ENCODE measurements at places on chromosomes 2 and 18.

DNA sequence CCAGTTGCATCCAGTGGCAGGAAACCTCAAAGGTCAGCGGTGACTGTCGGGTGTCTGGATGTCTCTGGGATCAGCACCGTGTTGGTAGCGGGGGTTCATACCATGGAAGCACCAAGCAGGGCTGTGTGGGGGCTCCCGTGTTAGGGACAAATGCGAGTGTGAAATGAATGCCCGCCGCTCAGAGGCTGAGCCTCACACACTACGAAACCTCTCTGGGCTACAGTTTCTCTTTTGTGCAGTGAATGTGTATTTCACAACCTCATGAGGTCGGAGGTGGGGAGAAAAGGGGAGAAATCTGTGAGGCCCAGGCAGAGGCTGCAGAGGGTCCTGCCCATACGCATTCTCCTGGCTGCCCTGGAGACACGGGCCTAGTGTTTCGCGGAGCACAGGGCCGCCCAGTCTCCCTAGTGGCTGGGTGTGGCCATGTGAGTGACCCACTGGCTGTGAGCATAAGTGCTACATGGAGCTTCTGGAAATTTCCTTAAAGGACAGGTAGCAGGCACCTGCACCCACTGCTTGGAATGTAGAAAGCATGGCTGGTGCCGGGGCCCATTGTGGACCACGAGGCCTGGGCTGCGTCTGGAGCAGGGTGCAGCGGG lies 138.0 kb upstream of the GLI2 start:
- no peak for DNase-seq

DNA sequence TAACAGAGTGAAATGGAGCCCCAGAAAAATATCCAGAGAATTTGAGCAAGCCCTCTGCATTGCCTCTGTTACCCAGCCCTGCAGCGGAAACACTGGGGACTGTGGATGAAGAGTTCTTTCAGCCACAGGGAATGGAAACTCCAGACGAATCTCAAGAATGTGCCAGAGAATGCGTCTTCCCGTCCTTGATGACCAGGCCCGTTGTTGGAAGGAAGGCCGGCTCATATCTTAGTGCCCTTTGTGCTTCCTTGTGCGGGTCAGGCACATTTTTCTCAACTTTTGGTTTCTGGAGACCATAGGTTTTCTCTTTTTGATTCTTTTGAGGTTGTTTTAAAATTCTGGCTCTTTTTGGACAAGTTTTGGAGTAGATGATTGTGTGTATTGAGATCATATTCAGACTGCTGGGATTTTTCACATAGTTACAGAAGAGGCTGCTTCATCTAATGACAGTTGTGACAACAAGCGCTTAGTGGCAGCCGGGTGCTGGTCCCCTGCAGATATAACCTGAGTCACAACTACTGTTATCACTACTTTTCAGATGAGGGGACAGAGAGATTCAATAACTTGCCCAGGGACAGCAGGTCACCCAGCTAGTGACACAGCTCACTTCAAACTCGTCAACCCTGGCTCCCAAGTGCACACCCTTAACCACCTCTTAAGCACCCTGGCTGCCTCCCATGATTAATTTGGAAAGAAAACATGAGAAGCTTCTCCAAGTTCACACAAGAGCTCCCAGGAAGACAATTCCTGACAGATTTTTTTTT lies 15.7 kb downstream of the MAL start:
- DNase-seq = no peak

- peak; percentile 28 for DNase-seq
These were observed 18.6 kb downstream of the FOSL2 start for GRCh38 chr2:28411166-28411755.

DNA sequence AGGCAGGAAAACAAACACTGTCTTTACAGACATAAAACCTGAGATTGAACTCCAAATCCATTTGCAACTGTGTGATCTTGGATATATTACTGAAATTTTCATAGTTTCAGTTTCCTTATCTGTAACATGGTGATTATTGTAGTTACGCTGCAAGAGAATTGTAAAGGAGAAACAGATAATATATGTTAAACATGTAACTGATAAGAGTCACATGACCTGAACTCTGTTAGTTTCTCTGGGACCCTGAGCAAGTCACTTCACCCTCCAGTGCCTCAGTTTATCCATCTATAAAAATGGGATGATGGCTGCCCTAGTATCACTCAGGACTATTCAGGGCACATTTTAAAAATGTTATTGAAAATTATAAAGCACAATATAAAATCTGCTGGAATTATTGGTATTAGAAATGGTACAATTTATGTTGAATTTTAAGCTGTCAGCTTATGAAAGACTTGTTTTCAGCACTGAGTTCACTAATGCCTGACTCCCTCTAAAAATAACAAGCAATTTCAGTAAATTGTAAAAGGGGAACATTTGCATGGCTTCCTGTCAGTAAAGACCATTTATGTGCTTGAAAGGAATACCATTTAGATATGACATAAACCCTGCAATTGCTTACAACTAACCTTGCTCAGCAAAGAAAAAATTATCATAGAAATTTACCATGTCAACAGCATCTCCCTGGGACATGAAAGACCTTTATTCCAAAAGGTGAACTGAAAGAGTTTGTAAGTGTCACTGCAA lies 393.5 kb downstream of the RAD51AP2 start:
- DNase-seq = no peak

GRCh38 chr18:48080546-48080945 lies 150.1 kb upstream of the SMAD2 start:
- no peak for DNase-seq

DNA sequence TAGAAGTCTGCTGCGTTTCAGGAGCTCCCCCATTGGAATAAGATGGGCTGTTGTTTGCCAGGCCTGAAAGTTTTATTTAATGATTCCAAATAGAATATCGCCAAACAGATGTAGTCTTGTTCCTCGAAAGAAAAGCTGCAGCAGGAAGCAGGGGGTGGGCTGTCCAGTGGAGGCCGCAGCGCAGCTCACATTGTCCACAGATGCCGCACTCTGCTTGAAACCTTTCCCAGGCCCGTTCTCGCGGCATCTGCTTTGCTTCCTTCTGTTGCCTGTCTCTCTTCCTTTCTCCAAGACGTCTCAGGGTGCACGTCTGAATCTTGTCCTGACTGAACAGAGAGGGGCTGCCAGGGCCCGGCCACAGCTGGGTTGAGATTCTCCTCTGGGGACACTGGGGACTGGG lies 12.4 kb upstream of the IGFBP2 start:
- DNase-seq = no peak

GRCh38 chr18:68406761-68407160 lies 308.1 kb downstream of the TMX3 start:
- DNase-seq = no peak

GRCh38 chr2:165877565-165878550 lies 75.7 kb downstream of the TTC21B start:
- no peak for DNase-seq

GRCh38 chr18:63016270-63016669 lies 300.9 kb downstream of the PHLPP1 start:
- DNase-seq = no peak

DNA sequence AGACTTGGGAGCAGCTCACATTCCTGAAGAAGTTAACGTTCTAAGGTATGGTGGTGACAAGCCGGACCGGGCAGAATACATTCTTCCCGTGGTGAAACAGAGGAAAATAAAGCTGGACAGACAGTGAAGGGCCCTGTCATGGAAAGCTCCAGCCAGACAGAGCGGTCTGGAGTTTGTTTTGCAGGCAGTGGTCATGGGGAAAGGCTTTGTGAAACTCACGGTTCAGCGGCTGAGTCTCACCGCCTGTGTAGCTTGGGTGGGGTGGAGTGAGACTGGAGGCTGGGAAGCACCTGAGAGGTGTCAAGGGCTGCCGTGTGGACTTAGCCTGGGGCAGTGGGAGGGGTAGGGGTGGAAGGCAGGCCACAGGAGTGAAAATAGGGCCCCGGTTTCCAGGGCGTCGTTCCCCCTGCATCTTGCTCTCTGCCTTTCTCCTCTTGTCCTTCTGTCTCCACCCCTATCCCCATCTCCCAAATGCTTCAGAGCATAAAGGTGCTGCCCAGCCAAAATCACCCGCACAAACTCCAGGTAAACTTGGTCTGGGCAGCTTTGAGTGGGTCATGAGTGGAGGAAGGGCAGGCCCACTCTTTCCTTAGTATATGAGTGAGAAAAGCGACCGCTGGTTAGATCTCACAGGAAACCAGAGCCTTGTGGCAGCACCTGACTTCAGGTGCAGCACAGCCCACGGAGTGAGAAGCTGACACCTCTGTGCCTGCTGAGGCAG lies 11.4 kb upstream of the SLC20A1 start:
- no peak for DNase-seq

- DNase-seq = no peak
These were observed 117.6 kb upstream of the FOSL2 start for GRCh38 chr2:28274911-28275685.

DNA sequence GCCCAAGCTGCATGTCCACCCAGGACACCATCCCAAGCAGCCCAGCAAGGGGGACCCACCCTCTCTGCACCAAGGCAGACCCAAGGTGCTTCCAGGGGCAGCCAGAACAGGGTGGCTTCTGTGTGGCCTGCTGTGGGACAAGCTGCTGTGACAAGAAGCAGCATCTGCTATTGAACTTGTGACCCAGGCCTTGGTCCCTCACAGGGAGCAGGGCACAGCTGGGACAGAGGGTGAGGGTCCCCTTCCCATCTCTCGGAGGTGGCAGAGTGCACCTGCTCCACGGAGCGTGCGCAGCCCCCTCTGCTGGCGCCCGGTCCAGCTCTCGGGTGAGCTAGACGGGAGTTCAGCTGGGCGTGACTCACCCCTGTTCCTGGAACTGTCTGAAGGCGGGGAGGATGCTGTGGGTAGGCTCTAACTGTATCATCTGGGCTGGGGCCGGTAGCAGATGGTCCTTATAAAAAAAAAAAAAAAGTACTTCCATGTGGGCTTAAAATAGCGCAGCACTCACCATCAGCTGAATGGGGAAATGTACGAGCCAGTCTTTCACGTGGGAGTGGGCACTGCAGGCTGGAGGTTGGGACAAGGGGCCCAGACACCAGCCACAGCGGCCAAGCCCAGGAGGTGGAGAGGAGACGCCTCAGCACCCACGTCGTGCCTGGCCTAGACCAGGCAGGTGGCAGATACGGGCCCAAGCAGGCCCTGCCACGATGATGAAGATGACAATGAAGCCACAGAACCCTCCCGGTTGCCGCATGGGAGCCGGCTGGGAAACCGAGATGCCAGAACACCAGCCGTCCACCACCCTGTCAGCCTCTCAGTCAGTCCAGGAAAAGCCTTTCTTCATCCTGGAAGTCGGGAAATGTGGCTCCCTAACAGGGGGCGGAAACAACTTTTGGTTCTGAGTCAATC lies 136.8 kb upstream of the ID2 start:
- DNase-seq = peak; percentile 90

DNA sequence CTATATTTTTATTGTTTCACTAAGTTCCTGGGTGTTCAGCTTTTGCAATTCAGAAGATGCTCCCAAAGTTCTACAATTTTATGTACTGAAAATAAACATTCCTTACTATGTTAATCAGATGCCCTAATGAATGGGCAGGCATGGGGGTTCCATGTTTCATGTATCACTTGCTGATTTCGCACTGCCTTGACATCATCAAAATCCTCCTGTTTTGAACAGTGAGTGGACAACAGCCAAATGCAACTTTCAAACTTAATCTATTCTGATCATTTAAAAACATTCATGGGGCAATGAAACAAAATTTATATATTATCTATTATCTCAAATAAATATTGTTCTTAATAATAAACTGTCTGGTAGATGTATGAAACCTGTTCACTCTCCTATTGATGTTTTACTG lies 43.2 kb downstream of the ZEB2 start:
- DNase-seq = no peak

DNA sequence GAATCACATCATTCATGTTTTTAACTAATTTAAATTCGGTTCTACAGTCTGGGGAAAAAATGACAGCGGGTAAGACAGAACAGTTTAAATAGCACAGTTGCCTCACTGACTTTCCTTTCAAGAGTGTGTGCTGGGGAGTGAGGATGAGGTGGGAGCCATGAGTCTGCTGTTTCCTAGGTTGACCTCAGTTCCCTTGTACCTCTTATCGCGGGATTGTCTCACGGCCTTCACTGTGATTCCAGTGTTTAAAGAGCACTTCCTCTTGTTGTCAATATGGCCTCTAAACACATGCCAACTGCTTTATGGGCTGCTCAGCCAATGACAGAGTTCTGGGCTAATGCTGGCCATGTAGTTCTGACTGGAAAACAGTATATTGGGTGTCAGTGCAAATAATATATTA lies 41.6 kb upstream of the ALMS1 start:
- no peak for DNase-seq

DNA sequence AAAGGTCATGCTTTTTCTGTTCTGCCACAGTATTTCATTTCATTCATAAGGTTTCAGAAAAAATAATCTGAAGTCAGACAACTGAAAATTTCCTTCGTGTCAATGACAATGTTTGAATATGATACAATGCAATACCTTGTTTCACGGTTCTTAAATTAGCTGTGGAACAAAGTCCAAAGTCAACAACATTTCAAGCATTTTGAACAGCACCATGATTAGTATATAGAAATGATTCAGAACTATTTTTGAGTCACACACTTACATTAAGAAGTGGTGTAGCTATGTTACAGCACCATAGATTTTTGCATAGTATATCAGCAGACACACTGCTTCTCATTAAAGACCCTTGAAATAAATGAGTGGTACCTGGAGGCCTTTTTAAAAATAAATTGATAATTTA lies 178.3 kb upstream of the DSEL start:
- no peak for DNase-seq

- DNase-seq = no peak
These were observed 36.8 kb upstream of the PLEKHM3 start for GRCh38 chr2:208062113-208062512.

GRCh38 chr2:231655894-231656293 lies 52.4 kb upstream of the PTMA start:
- no peak for DNase-seq

- no peak for DNase-seq
These were observed 229.1 kb downstream of the RTP5 start for GRCh38 chr2:242098445-242099128.

Measured in activated T-cell treated with anti-CD3 and anti-CD28 coated beads, Interleukin-2, amount 50 U/mL, for 24 hours (primary cell).